ENCODE measurements at places on chromosomes 12 and 14.

GRCh38 chr14:38880643-38881524 lies 222.2 kb downstream of the SEC23A start:
- DNase-seq = no peak

DNA sequence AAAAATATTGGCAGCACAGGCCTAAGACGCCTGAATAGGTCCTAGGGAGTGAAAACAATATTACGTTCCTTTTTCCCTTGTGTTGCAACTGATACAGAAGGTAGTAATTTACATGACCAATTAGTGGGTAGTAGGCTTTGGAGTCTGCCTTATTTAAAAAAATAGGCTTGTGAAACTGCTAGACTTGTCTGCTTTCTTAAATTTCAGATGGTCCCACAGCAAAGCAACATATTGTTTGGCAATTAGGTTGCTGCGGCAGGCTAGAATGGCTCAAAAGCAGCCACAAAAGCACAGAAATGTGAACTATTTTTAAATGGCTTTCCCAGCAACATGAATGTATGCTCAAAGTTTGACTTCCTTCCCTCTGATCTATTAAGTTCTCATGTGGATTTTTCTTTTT lies 211.9 kb downstream of the TTC8 start:
- DNase-seq = no peak

GRCh38 chr12:82027612-82028011 lies 268.5 kb upstream of the PPFIA2 start:
- no peak for DNase-seq

- peak; percentile 49 for DNase-seq
These were observed 101.2 kb downstream of the NELL2 start for GRCh38 chr12:44774815-44775411.

GRCh38 chr12:132812631-132813305 lies 15.9 kb downstream of the GOLGA3 start:
- peak; percentile 19 for DNase-seq

DNA sequence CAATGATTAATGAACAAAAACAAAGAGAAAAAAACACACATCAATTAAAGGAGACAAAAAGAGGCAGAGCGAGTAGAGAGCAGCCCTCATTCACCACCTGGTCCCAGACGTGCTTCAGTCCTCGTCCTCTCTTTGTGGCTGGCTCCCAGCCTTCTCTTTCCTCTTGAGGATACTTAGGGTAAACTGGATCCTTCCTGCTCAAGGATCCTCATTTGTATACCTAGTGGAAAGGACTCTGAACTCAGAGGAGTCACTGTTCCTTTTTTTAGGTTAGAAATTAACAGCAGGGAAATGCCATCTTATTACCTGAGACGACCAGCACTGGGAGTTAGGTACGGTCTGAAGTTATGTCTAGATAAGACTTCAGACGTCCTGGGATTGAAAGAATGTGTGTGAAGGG lies 9.7 kb downstream of the MLEC start:
- DNase-seq = no peak

DNA sequence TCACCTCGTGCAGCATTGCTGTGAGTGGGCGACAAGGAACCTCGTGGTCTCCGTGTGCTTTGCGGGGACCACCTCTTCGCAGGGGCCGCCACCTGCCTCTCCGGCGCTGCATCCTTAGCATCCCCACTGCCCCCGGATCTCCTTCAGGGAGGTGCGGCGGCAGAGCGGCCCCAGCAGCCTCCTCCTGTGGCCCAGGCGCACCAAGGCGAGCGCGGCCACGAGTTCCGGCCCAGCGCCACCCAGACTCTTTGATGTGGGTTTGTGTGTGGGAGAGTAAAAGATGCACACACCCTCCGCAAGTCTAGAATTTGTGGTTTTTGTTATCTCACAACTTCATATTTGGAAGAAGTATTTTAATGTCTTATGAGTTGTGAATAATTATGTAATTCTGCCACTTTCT lies 118.8 kb upstream of the DIO3 start:
- peak; percentile 71 for DNase-seq

DNA sequence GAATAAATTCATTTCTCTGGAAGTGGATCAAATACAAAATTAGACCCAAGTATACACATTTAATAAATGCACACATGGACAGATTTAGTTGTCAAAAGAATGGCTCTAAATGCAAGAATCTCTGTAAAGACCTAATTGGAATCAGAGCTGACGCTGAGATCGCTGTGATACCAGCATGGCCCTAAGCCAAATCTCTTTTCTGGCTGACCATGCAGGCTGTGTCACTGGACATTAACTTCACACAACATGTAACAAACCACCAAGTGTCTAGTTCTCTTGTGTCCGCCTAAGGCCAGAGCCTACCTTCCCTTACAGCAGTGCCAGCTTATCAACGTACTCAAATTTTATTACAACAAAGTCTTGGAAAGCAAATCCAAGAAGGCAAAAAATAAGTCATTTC lies 127.5 kb downstream of the MED13L start:
- no peak for DNase-seq

- no peak for DNase-seq
These were observed 476.5 kb upstream of the TBX3 start for GRCh38 chr12:115160271-115161128.

- DNase-seq = no peak
These were observed 261.7 kb upstream of the CRY1 start for GRCh38 chr12:107355004-107355565.

DNA sequence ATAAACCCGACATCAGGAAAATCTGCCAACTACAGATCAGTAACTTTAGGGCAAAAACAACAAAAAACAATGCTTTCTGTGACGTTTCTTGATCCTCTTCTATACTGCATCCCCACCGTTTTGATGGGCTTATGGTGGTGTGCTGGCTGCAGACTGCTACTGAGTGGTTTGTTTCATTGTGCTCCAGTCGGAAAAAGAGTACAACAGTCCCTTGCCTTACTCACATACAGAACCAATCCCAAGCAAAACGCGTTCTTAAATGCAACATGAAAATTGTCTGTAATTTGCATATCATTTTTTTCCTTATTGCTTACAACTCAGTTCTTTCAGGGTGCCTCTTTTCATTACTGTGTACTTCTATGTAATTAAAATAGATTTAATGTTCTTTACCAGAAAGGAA lies 2.3 kb downstream of the ETV6 start:
- no peak for DNase-seq

GRCh38 chr14:94681300-94682060 lies 69.3 kb downstream of the SERPINA3 start:
- peak; percentile 3 for DNase-seq

DNA sequence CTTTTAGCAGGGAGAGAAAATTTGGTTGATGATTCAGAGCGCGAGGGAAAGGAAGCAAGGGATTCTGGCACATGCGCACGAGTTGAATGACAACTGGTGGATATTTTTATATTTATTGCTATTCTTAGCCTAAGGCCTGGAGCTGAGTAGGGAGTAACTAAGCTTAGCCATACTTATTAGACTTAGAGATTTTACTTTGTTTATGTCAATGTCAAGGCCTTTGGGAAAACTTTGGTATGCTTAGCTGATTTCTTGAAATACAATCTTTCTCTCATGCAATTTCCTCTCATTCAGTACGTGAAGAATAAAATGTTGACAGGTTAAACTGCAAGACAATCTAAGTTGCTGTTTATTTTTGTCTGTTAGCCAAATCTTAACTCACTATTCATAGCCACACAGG lies 101.1 kb downstream of the CRADD start:
- DNase-seq = no peak

DNA sequence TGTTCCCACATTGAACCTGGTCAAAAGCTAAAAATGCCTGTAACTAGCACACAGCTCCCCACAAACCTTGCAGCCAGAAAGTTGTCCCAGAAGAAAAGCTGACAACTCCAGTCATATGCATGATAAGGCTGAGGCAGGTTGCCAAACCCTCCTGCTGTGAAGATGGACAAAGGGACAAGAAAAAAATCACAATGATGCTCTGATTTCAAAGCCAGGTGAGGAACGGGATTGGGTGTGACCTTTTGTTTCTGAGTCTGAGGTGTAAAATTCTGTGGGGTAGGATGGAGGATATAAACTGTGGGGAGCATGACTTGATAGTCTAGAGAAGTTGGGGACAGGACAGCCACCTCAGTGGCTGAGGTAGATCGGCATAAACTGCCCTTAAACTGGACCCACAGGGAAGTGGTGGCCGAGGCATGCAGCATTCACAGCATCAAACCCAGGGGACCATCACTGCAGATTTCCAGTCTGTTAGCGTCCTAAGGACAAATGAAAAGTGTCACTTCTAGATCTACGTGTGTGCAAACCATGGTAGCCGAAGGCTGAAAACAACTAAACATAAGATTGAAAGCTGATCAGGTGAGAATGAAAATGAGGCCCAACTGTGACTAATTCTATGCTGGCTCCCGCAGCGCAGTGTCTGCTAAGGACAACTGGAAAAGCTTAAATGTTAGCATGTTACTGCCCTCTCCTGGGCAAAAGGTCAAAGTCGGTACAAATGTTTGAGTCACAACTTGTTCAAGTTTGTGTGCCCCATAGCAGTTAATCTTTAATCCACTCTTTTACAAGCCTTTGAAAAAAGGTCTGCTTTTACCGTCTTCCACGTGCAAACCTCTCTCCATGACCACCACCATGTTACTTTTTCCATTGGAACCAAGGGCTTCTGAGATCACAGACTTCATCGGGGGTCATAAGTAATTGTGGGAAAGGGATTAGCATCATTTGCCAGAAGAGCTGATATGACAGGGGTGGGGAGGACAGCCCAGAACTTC lies 39.8 kb downstream of the GRIN2B start:
- peak; percentile 26 for DNase-seq

DNA sequence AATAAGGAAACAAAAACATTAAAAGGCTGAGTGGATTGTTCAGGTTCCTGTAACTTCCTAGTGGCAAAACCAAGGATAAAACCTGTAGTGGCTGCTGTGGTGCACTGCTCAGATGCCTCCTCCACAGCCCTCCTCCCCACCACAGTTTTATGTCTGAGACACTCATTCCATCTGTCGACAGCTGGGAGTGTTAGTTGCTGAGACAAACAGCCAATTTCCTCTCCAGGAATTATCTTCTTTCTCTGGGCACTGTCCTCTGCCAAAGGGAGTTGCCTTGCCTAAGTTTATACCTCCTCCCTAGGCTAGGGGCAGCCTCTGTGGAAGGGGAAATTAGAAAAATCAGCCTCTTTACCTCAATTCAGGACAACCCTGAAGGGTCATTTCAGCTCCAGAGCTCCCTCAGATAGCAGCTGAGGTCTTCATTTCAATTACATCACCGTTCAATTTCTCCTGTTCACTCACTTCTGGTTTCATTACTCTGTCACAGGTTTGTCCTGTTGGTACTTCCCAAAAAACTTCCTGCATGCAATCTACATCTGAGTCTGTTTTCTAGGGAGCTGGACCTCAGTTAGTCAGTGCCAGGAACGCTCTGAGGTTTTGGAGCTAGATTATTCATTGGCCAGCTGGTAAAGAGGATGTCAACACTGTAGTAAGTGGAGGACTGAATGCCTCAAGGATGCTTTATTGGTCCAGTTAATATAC lies 74.9 kb upstream of the ATP2B1 start:
- no peak for DNase-seq

DNA sequence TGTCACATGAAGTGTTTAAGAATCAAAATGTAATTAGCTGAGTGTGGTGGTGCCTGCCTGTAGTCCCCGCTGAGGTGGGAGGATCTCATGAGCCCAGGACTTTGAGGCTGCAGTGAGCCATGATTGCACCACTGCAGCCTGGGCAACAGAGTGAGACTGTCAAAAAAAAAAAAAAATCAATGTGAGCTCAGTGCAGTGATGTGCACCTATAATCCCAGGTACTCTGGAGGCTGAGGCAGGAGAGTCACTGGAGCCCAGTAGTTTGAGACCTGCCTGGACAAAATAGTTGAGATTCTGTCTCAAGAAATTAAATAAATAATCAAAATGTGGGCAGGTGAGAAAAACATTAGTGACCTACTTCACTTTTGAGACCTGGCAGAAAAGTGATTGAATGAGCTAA lies 140.0 kb downstream of the MON2 start:
- DNase-seq = no peak

DNA sequence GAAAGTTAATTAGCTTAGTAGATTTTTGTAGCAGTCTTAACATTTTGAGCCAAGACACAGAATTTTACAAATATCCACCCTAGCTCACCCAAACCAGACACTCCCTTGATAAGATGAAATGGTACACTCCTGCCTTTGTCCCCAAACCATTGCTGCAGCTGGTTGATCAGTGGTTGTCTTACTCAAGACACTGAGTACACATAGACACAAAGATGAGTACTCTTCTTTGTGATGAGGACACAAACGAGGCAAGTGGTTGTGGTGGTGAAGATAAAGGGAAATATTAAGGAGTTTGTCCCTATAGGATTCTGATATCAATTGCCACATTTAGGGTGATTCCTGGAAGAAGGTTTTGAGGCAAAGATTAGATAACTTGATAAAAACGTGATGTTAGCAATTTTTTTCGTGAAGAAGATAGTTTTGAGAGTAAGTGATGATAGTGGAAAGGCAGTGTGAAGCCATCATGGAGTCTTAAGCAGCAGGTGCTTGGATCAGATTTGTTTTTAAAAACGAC lies 21.4 kb upstream of the ATP2B1 start:
- no peak for DNase-seq

- no peak for DNase-seq
These were observed 1327.5 kb upstream of the FLRT2 start for GRCh38 chr14:84202486-84202885.

DNA sequence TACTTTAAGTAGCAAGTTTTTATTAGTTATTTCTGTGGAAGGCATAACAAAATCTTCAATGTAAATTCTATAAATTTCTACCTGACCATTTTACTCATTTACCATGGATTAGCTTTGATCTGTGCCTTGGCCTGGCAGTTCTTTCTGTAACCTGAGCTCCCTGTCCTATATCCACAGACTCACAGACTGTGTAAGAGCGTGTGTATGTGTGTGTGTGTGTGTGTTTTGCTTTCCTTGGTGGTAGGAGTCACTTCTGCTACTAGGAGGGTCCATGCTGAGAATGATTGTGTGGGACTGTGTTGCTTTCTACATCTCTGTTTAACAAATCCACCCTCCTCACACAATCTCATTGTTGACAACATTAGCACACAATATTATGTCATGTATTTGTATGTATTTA lies 221.2 kb upstream of the PELI2 start:
- DNase-seq = no peak

- DNase-seq = peak; percentile 10
These were observed 3.9 kb upstream of the RNU6-7 start for GRCh38 chr14:32197919-32198318.

- no peak for DNase-seq
These were observed 13.7 kb downstream of the OXA1L start for GRCh38 chr14:22780105-22780679.

- no peak for DNase-seq
These were observed 7.4 kb upstream of the PTGES3 start for GRCh38 chr12:56695327-56696101.

- peak; percentile 65 for DNase-seq
These were observed 60.0 kb downstream of the PPP2R5C start for GRCh38 chr14:101821528-101821927.

DNA sequence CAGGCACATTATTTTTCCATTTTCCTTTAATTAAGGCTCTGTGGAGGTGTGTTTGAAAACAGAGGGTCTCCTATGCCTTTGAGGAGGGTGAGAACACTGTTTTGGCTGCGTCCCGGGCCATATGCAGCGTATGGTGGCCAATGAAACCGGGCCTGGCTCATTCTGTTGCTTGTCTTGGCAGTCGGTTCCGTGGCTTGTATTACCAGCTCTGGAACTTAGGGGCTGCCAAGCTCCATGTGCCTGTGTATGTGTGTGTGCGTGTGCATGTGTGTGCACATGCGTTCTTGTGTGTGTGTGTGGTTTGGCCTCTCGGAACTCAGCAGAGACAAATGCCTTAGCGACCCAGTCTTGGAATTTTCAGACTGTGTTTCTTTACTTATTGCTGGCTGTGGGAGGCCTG lies 2.7 kb downstream of the JDP2 start:
- DNase-seq = no peak
